ENCODE measurements at places on chromosomes 2 and 18.

DNA sequence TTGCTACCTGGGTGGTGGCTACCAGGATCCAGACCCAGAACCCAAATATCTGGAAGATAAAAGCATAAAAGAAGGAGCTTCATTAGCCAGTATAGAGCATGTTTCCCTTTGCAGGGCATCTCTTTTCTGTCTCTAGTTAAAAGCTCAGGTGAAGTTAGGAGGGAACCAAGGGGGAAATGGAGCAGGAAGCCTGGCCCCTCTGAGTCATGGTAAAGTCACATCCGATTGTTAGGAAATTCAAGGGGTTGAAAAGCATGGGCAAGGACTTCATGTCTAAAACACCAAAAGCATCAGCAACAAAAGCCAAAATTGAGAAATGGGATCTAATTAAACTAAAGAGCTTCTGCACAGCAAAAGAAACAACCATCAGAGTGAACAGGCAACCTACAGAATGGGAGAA lies 126.9 kb downstream of the RPIA start:
- no peak for DNase-seq

DNA sequence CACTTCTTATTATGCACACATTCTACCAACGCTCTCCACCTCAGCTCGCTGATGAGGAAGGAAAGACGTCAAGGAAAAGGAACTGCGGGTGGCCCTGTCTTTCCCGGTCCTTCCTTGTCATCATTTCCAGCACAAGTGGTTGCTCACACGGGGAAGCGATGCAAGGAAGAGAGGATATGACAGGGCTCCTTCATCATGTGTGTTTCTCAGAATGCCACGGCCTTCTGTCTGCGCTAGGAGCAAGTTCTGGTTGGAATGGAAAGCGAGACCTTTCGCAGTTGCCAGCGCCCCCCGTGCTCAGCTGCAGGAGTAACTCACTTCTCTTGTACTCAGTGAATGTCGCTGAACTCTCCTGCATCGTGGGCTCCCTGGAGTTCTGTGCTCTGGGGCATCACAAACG lies 191.8 kb upstream of the GLI2 start:
- DNase-seq, result no peak

DNA sequence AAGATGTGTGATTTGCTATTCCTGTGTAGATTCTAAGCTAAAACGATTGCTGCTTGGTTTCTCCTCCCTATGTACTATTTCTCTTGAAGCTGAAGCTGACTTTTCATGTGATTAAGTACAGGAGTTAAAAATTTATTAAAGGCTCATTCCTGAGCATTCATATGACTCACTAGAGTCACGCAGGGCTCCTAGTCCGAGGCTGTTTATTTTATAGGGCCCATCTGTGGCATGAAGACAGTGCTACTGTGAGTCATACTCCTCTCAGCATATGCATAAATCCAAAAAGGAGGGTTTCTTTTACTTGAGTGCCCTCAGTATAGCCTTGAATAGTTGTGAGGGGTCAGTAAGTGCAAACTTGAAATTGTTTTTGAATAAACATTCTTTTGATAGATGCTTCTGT lies 378.8 kb downstream of the PTPRM start:
- DNase-seq, result no peak

GRCh38 chr18:74006143-74006542 lies 141.5 kb downstream of the FBXO15 start:
- DNase-seq, result no peak

DNA sequence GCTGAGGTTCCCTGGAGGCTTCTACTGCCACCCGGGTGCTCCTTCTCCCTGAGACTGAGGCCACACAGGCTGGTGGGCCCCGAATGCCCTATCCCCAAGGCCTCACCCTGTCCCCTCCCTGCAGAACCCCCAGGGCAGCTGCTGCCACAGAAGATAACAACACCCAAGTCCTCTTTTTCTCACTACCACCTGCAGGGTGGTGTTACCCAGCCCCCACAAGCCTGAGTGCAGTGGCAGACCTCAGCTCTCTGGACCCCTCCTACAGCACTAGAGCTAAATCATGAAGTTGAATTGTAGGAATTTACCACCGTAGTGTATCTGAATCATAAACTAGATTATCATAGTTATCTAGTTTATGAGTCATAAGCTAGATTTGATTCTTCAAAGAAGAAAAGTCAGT lies 7.3 kb upstream of the CENPA start:
- DNase-seq, result no peak

GRCh38 chr2:95574506-95574905 lies 17.3 kb upstream of the TRIM43 start:
- no peak for DNase-seq

- no peak for DNase-seq
Measured at GRCh38 chr2:50902365-50902764, 129.6 kb downstream of the NRXN1 start.

DNA sequence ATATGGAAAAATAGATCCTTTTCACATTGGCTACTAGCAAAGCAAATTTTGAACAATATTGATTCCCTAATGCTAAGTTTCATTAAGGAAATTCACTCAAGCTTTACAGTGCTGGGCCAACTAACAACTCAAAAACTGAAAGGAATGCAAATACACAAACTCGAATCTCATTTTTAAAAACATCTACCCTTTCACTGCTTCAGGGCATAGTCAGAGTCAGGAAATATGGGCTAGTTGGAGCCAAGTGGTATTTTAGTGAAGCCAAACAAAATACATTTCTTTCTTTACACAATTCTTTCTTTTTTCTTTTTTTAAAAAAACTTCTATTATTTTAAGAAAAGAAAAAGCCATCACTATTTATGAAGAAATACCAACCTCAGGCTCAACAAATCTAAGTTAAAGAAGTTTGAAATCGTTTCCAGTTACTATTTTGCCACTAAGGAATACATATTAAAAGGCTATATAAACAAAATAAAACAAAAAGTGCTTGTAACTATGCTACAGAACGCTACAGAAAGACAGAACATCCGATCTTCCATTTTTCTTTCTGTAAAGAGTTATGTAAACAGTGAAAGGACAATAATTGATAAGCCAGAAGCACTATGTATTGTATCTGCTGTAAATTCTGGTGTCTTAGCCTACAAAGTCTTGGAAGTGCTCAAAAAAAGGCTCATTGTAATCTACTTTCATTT lies 113.6 kb upstream of the STK17B start:
- no peak for DNase-seq

Measured in stimulated activated naive CD8-positive, alpha-beta T cell treated with anti-CD3 and anti-CD28 coated beads, Interleukin-15, Interleukin-2, amounts not matched to agents 100 U/mL and 50 U/mL, for 24 hours (primary cell).